Astrocyte (in vitro differentiated cells and primary cell): ENCODE measurements at places on chromosomes 1 and 21. TPM values are rescaled to one million over a fixed set of nuclear protein-coding genes. Genes with fewer than 3 reads are reported as not detected.

C1orf53 gene
- total RNA-seq: 6.8 and 7.9 TPM in 2 replicates

ZNF326 gene
- 24.6 and 27.7 TPM in 2 replicates for total RNA-seq

GBP2 gene
- total RNA-seq: 4.6 and 6.3 TPM in 2 replicates

NMNAT2 gene
- 0.36 and 0.50 TPM in 2 replicates for total RNA-seq

DNAJC6 gene
- 7.5 and 8.9 TPM in 2 replicates for total RNA-seq
